Left ventricle myocardium superior (tissue), 1 donor: ENCODE measurements at places on chromosomes 7 and 10.

- no peak for DNase-seq
Measured at GRCh38 chr7:131604841-131605279, 48.4 kb upstream of the PODXL start.

DNA sequence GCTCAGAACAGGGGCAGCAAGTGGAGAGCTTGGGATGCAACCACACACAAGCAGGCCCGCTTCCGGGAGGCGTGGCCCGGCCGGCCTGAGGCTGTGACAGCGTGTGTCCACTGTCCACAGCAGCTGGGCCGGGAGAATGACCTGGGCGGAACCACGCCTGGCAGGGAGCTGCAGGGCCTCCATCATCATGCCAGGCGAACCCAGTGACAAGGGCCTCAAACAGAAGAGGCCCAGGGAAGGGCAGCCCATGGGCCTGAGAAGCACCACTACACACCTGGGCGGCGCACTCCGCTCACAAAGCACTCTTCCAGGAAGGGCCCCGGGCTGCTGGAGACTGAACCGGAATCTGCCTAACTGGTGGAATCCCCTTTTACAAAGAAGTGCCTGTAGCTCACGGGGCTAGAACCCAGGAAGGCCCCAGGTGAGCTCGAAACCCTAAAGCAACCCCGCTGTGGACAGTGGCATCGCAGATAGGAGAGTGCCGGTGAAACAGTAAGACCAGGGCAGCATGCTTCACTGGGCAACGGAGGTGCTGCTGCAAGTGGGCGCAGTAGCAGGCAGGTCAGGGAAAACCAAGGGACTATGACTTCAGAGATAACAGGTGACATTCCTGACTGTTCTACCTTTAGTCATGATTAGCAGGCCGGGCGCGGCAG, 66.0 kb downstream of the MAD1L1 start:
- DNase-seq, result no peak

DNA sequence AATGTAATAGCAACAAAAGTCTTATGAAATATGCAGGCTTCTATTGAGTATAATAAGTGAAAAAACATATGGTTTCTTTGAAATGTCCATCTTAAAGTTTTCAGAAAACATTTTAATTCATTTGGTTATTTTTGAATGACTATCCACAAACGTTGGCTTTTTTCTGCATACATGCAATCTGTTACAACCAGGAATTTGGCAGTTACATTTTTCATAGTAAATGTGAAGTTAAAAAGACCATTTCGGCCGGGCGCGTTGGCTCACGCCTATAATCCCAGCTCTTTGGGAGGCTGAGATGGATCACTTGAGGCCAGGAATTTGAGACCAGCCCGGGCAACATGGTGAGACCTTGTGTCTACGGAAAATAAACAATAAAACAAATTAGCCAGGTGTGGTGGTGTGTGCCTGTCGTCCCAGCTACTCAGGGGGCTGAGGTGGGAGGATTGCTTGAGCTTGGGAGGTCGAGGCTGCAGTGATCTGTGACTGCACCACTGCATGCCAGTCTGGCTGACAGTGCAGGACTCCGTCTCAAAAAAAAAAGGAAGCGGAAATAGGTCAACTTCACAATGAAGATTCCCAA, 73.9 kb upstream of the NMT2 start:
- no peak for DNase-seq

- no peak for DNase-seq
Measured at GRCh38 chr10:131144196-131144595, 167.3 kb downstream of the TCERG1L start.

- no peak for DNase-seq
Measured at GRCh38 chr7:8290645-8291308, 28.8 kb upstream of the ICA1 start.

GRCh38 chr7:129084801-129085551, 30.1 kb upstream of the TNPO3 start:
- DNase-seq, result no peak

DNA sequence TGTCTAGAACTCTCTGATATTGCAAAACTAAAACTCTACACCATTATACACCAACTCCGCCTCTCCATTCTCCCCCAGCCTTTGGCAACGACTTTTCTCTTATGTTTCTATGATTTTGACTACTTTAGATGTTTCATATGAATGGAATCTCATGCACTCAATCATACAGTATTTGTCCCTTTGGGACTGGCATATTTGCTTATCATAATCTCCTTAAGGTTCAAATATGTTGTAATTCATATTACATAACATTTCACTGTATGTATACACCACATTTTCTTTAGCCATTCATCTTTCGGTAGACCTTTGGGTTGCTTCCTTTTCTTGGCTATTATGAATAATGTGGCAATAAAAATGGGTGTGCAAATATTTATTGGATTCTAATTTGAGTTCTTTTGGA, 164.4 kb downstream of the ARL4A start:
- DNase-seq, result no peak

- no peak for DNase-seq
Measured at GRCh38 chr10:90925079-90926029, 4.5 kb upstream of the ANKRD1 start.

- DNase-seq, result no peak
Measured at GRCh38 chr7:128880791-128881457, 18.3 kb downstream of the ATP6V1F start.

DNA sequence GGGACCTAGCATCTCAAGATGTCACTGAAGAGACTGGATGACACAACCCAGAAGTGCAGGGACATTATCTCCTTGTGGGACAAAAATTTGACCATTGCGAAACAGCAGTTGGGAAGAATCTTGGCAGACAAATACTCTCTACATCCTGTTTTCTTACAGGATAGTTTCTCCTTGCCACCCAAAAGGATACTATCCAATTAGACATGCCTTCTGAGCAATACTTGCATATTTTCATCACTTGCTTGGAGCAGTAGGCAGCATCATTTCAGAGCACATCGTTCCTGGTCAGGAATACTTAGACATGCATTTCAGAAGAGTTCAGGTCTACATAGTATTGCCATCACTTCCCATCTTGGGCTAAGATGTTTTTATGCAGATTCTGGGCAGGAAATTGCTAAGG, 56.8 kb downstream of the FAS start:
- DNase-seq, result no peak

DNA sequence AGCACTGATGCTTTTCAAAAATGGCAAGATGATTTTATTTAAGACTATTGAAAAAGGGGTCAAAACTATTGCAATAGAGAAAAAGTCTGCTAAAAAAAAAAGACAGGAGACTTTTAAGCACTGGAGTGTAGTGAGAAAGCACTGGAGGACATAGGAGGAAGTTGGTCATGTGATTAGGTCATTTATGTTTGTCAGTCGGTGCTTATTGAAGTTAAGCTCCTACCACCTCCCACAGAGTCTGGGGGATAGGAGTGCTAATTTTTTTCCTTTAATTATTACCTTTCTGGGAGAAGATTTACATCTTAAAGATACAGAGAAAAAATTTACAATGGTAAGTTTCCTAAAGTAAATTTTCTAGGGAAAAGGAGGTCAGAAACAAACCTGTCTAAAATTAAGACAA, 80.2 kb upstream of the TMEM229A start:
- no peak for DNase-seq

DNA sequence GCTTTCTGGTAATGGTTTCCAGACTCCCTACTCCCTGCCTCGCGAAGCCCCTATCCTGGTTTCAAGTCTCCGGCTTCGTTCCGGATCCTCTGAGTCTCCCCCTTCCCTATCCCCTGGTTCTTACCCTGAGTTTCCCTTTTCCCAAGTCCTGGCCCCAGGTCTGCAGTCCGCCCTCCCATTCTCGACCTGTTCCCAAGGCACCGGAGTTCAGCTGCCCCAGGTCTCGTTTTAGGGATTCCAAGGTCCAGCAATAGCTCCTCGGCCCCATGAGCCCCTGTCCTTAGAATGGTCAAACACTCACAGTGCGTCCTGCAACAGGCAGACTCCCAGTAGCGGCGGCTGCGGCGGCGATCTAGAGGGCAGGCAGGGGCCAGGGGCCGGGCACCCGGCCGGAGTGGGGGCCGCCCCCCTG, 274 bp downstream of the PITX3 start:
- no peak for DNase-seq

DNA sequence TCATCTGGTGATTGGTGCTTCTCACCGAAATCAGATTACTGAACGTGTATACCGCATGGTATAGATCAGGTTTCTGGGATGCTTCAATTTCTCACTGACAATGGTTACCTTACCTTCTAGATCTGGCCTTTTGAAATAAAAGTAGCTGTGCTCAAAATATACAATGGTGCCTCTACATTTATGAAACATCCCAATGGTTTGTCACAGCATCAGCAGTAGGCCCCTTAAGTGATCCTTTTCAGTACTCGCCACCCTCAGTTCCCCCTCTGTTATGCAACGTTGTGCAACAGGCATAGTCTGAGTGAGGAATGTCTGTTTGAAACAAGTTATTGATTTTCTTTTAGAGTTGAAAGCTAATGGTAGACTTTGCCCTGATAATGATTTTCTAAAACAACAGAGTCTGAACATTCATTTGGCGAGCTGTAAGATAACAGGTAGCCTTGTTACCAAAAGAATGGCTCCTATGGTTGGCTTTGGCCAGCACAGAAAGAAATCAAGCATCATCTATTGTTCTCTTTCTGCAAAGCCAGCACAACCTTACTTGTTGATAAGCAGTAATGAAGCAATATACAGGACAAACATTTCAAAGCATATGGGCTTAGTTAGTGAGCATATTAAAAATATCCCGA, 693.9 kb downstream of the PARD3 start:
- no peak for DNase-seq

DNA sequence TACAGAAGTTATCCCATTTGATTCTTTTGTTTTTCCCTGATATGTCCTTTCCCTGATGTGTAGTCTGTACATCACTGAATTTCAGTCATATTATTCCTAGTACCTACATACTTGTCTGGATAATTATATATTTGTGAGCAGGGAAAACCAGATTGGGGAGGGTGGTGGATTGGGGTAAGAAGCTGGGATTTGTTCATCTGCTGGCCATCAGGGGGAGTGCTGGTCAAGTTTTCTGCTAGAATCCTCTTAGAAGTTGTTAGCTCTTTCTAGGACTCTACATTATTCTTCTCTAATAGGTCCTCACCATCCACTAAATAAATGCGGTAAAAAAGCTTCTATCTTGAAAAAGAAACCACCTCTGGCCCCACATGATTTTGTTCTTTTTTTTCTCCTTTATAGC, 232.7 kb upstream of the TAC1 start:
- no peak for DNase-seq

DNA sequence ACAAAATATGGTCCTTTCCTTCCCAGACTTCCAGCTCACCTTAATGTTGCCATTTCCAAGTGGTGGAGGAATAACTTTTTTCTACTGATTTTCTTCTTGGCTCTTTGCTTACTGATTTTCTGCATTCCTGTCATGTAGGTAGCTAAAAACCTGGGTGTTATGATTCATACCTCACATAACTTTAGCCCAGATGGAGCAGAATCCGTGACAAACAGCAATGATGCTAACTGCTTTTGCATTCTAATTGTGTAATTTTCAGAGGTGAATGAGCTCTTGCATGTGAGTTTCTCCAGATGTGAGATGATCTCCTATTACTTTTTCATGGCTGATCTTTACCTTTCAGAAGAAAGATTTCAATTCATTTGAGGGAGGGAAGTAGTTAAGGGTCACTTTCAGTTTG, 43.4 kb downstream of the WDR11 start:
- no peak for DNase-seq

GRCh38 chr10:112721080-112721698, 228.9 kb upstream of the TCF7L2 start:
- no peak for DNase-seq

- no peak for DNase-seq
Measured at GRCh38 chr10:123703195-123703790, 37.1 kb downstream of the GPR26 start.

GRCh38 chr10:79293841-79294581, 53.3 kb upstream of the PPIF start:
- peak; percentile 57 for DNase-seq

- no peak for DNase-seq
Measured at GRCh38 chr10:114618722-114619121, 39.4 kb downstream of the ABLIM1 start.

- no peak for DNase-seq
Measured at GRCh38 chr10:63250032-63250431, 116.9 kb downstream of the NRBF2 start.

DNA sequence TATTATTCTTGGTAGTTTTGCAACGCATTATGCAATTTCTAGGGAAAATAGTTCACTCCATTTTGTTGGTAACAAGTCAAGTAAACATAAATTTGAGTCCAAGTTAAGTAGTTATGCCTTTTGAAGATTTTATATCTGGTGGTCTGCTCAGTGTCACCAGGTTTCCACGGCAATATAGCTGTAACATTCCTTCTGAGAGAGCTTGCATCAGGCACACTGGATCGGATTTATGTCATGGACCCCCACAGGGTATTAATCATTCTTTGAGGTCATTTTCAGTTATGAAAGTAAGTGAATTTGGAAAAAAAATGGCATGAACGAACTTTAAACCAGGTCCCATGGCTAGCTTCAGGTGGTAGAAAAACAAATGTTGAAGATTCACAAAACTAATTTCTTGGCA, 136.3 kb downstream of the POLR1F start:
- DNase-seq, result no peak

DNA sequence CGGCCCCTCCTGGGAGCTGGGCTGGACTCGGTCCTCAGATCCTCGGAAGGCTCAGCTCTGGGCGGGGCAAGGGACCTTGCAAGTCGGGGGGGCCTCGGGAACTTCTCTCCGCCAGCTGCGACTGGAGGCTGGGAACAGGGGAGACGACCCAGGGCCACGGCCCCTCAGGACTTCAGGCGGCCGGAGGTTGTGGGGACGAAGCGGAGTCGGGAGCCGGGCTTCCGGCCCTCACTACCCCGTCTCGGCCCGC, 2.6 kb downstream of the ADIRF start:
- no peak for DNase-seq

DNA sequence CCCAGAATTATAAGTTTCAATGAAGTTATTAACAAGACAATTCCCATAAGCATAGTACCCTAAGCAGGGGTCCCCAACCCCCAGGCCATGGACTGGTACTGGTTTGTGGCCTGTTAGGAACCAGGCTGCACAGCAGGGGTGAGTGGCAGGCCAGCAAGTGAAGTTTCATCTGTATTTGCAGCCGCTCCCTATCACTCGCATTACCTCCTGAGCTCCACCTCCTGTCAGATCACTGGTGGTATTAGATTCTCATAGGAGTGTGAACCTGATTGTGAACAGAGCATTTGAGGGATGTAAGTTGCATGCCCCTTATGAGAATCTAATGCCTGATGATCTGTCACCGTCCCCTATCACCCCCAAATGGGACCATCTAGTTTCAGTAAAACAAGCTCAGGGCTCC, 36.0 kb upstream of the KIAA1217 start:
- DNase-seq, result no peak

DNA sequence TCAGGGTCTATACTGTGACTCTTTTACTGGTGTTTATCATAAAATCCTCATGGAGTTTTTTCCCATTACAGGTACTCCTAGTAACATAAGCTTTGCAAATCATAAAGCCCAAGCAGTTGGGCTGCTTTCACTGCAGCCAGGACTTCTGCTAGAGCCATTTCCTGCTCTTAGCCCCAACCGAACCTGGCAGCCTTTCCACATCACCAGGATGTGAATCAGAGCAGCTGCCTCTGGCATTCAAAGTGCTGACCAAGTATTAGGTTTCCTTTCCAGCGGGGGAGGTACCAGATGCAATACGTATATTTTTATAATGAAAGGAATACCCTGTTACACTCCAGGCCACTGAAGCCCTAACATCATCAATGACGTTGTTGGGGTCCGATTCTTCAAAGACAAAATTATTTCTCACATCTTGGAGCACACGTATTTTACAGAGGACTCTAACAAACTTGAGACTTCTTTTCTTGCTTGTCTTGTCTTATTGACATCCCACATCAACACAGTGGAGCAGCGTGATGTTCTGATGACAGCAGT, 3.6 kb upstream of the HTR5A start:
- DNase-seq, result no peak

- no peak for DNase-seq
Measured at GRCh38 chr10:90437452-90437851, 420.4 kb downstream of the HTR7 start.
